ENCODE measurements at places on chromosomes 7 and 10. TPM values are rescaled to one million over a fixed set of nuclear protein-coding genes. Genes with fewer than 3 reads are reported as not detected.

The GSDME gene
- total RNA-seq = 37.9 TPM

The NPTX2 gene
- not detected for total RNA-seq

The TTYH3 gene
- total RNA-seq = 117 TPM

The OGDHL gene
- not detected for total RNA-seq

The TMEM243 gene
- total RNA-seq = 20.3 TPM

The TUBB8 gene
- total RNA-seq = not detected

The CNPY1 gene
- not detected for total RNA-seq

GRCh38 chr7:70763961-70764691, 367.8 kb upstream of the GALNT17 start:
- DNase-seq = no peak

- no peak for DNase-seq
Measured at GRCh38 chr7:106480616-106481031, 180.3 kb downstream of the CCDC71L start.

GRCh38 chr10:481628-482027, 207.8 kb downstream of the DIP2C start:
- no peak for DNase-seq

DNA sequence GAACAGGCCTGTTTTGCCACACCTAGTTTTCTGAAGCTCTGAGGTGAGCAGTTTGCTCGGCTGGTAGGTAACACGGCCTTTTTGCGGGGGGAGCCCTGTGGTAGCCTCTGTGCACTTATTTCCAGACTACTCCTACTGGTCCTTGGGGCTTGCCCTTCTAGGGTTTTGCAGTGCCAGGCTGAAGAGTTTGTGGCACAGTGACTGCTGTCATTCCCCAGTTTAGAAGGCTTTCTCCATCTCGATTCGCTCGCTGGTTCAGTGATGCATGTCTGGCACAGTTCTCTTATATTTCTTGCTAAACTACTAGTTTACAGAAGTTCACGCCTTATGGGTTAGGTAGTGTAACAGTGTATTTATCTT, 711 bp downstream of the KIF20B start:
- DNase-seq = no peak

- DNase-seq = peak; percentile 55
Measured at GRCh38 chr10:24483701-24484100, 240.0 kb downstream of the ARHGAP21 start.

- no peak for DNase-seq
Measured at GRCh38 chr7:35599061-35599460, 95.9 kb downstream of the HERPUD2 start.

GRCh38 chr10:122112625-122113160, 123.7 kb downstream of the TACC2 start:
- DNase-seq = peak; percentile 98

GRCh38 chr7:28107960-28108359, 72.6 kb downstream of the JAZF1 start:
- DNase-seq = peak; percentile 25

DNA sequence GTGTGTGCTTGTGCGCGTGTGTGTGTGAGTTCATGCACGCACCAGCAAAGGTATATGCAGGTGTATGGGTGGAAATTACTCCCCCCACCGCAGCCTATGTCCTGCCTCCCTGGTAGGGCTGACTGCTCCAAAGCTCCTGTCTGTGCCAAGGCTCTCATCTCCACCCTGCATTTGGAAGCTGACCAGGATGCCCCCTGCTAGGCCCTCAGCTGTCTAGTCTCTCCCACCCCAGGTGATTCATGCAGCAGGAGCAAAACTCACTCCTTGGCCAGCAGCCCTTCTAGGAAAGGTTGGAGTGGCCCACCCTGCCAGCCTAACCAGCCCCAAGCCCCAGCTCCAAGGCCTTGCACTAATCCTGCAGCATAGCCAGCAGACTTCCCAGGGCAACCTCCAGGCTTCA, 148.4 kb downstream of the GRID1 start:
- DNase-seq = no peak

DNA sequence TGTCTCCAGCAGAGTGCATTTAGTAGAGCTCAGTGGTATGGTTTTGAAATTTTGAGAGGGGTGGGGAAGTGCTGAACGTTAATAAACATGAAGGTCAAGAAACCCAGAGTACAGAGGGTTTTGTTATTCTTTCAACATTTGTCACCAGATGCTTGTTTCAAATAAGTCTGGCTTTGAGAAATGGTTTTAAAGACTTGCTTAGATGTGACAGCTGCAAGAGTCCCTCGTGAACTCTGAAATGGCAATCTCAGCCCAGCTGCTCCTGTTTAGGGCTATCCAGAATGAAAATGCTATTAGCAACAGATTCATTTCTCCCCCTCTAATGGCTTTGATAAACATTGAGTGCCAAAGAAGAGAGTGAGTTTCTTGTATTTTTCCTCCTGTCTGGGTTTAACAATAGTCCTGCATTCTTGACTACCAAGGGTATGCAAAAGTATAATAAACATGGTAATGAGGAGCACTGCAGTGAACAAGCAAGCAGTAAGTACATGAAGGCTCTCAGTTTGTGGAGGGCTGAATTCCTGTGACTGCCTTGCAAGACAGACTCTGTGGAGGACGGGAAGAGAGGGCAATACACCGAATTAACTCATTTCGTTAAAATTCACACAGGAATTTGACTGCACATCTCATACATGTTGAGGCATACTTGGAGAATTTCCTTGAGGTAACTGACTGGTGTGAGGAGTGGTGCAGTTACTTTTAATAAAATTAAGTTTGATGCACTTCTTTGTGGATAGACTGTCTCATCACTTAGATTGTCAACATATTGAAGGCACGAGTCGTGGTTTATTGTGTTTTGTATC, 490.9 kb downstream of the REEP3 start:
- DNase-seq = no peak

DNA sequence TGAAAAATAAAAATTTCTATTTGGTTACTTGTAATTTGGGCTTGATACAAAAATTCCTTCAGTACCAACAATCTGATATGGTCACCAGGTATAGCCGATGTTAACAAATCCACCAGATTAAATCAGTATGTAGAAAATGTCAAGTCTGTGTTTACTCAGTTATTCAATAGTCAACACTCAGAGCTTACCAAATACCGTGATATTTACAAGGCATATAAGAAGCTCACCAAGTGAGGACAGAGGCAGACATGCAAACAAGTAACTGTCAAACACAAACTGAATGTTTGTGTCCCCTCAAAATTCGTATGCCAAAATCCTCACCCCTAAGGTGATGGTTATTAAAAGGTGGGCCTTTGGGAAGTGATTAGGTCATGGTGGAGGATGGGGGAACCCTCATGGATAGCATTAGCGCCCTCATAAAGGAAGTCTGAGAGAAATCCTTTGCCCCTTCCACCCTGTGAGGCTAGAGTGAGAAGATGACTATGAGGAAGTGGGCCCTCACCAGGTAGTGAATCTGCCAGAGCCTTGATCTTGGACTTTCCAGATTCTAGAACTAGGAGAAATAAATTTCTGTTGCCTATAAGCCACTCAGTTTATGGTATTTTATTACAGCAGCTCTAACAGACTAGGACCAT, 63.1 kb downstream of the TES start:
- DNase-seq = no peak

DNA sequence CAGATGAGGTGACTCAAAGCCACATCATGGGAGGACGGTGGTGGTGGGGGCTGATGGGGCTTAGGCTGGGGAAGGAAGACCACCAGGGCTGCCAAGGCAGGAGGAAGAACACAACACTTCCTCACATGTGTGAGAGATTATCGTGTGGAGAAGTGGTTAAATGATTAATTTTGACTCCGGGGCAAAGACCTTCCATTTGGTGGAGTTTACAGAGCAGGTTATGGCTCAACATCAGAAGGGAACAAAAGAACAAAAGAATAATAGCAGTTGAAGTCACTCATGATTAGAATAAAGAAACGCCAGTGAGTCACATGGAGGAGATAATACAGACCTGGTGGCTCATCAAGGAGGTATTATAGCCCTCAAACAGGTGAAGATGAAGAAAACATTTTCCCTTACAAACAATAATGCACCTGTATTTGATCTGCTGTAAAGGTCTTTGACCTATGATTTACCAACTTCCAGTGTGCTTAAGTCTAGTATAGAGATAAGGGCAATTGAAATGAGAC, 170.1 kb downstream of the PKD1L1 start:
- DNase-seq = no peak

GRCh38 chr7:143331179-143331801, 15.4 kb downstream of the CLCN1 start:
- DNase-seq = peak; percentile 86

GRCh38 chr10:124403548-124403947, 15.2 kb downstream of the OAT start:
- DNase-seq = peak; percentile 81

- no peak for DNase-seq
Measured at GRCh38 chr10:118520116-118520742, 75.2 kb downstream of the PRLHR start.

DNA sequence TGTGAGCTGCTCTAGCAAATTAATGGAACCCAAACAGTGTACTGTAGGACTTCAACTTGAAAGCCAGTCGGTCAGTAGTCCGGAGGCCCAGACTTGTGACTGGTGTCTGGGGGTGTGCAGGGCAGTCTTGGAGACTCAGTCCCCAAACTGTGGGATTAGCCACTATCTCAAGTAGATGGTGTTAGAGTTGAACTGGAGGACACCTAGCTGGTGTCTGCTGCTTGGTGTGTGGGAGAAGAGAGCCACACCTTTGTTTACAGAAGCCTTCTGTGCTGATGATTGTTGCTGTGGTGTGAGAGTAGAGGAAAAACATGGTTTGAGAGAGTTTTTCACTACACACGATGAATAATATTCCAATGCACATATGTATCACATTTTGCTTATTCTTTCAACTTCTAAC, 47.4 kb downstream of the CUL2 start:
- DNase-seq = no peak

DNA sequence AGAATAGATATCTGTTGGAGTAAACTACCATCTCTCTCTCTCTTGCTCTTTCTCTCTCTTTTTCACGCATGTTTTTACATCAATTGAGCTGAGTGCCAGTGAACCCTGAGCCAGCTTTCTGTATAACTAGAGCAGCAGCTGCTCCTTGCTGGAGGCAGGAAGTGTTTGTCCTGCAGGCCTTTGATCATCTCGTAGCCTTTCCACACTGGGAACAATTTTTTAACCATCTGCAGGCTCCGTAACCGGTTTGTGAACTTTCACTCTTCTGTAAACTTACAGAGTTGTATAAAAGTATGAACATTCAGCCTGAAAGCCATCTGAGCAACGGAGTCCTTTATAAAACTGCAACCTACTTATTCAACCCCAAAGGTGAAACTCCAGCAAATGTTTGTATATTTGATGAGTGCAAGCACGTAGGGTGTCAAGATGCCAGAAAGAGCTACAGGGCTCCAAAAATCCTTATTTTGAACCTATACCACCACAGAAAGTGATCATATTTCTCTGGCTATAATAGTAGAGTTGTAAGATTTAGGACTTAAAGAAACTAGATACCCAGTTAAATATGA, 162.8 kb upstream of the NFE2L3 start:
- DNase-seq = no peak

GRCh38 chr10:117175901-117176534, 21.3 kb upstream of the KCNK18 start:
- DNase-seq = peak; percentile 70

GRCh38 chr7:12771378-12771877, 84.0 kb downstream of the ARL4A start:
- peak; percentile 6 for DNase-seq

DNA sequence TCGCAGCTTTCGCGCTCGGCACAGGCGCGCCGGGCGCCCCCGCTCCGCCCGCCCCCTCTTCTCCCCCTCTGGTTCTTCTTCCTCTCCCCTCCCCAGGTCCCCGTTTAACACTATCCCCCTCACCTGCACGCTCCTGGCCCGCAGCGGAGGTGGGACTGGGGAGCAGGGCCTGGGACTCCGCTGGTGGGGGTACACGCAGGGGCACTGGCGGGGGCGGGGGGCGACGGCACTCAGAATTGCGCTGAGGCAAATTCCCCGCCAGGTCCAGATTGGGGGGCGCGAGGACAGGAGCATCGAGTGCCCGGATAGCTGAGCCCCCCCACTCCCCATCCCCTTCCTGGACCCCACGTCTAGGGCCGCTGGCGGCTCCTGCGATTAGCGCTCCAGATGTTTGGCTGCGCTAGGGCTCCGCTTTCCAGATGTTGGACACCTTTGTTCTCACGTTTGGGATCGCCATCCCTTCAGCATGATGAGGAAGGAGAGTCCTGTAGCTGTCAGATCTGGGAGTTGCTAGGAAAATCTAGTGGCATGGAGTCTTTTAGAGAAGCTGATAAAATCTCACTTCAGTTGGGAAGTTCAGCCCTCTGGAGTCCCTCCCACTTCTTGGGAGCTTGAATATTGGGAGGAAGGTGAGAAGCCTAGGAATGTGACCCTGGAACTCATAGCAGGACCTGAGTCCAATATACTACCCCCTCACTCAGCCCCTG, 31.4 kb upstream of the PAX2 start:
- DNase-seq = no peak

- DNase-seq = no peak
Measured at GRCh38 chr7:69426705-69427104, 171.6 kb upstream of the AUTS2 start.

- DNase-seq = no peak
Measured at GRCh38 chr10:11588873-11589574, 22.4 kb downstream of the USP6NL start.

- no peak for DNase-seq
Measured at GRCh38 chr10:124985162-124985561, 43.2 kb downstream of the ZRANB1 start.

- DNase-seq = no peak
Measured at GRCh38 chr10:4776234-4776638, 49.8 kb upstream of the AKR1E2 start.

DNA sequence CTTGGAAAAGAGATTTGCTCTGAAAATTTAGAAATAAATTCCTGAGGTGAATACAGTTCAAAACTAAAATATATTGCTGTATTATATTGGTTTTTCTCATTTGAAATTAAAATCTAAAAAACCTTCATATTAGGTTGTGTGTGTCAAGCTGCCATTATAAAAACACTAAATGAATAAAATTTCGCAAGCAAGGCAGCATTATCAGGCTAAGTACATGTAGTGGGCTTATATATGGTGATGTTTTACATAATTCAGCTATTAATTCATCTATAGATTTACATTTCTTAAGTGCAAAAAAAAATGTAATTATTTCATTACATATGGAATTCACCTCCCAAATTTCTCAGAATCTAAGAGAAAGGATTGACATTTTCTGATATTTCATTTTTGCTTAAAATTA, 5.3 kb downstream of the MEOX2 start:
- DNase-seq = no peak

DNA sequence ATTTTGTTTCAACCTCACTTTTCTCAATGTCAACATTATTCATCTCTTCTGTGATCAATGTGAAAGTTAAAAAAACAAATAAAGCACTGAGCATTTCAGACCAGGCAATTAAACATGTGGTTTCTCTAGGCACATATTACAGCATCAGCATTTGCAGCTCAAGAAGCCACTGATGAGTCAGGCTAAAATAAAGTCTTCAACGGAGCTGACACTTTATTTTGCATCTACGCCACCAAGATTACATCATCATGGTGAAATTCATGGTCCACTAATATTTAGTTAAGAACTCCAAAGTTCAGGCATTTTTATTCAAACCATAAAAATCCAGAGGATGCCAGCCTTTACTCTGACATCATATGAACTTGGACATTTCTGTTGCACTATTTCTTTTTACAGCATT, 33.0 kb downstream of the MAGI2 start:
- peak; percentile 92 for DNase-seq

GRCh38 chr7:144027974-144028373, 20.8 kb upstream of the OR2A5 start:
- DNase-seq = no peak

GRCh38 chr10:76319661-76320060, 888.2 kb downstream of the LRMDA start:
- no peak for DNase-seq
